A172 (cell line): ENCODE measurements at places on chromosomes 11 and 22. TPM values are rescaled to one million over a fixed set of nuclear protein-coding genes. Genes with fewer than 3 reads are reported as not detected.

Gene KCNJ1
- not detected in 2 replicates for total RNA-seq

Gene ZNF70
- total RNA-seq: 1.7 TPM in 2 replicates

Gene C11orf16
- 0.31 TPM in 1 of 2 replicates, not detected in the other for total RNA-seq

Gene OR52H1
- not detected in 2 replicates for total RNA-seq

Gene SLC43A3
- total RNA-seq: 18.4 and 20.5 TPM in 2 replicates

Gene STT3A
- 138 and 139 TPM in 2 replicates for total RNA-seq

Gene TSPAN32
- total RNA-seq: 13.3 and 16.9 TPM in 2 replicates

Gene SGSM1
- total RNA-seq: not detected in 2 replicates

Gene MIF
- total RNA-seq: 136 and 143 TPM in 2 replicates

Gene SEPTIN5
- total RNA-seq: 18.7 and 40.3 TPM in 2 replicates

Gene TBX1
- 3.7 and 7.4 TPM in 2 replicates for total RNA-seq

Gene OR51A2
- not detected in 2 replicates for total RNA-seq

Gene MPZL2
- not detected in 2 replicates for total RNA-seq

DNA sequence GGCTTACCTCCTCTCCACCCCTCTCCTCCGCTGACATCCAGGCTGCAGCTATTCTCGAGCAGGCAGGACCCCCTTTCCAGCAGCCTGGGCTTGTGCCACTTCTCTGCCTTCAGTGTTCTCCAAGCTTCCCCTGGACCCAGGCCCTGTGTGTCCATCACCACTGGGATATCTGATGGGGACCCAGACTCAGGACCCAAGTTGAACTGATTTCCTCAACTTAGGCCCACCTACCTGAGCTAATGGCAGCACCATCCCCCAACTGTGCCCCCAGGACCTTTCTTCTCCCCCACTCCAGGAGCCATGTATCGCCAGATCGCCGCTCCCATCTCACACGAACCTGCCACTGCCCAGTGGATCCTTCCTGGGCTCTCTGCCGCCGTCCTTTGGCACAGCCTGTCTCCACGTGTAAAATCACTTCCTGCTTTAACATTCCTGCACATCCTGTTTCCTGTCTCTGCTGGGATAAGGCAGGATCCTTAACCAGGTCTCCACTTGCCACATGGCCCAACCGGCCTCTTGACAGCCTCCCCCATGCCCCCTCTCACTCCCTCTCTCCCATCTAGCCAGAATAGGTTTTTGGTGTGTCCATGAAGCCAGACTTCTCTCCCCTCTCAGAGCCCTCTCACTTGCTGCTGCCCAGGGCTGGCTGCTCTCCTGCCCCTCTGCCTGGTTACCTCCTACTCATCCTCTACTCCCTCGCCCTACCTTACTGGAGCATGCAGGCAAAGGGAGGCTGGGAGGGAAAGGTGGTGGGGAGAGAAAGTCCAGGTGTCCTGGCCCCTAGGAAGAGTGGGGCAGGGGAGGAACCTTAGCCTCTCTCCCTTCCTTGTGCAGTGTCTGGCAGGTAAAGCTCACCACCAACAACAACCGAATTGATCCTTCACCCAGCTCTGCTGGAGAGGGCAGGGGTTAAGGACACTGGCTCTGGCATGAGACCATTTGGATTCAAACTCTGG lies 9.4 kb downstream of the SPATA19 start:
- no peak for DNase-seq

DNA sequence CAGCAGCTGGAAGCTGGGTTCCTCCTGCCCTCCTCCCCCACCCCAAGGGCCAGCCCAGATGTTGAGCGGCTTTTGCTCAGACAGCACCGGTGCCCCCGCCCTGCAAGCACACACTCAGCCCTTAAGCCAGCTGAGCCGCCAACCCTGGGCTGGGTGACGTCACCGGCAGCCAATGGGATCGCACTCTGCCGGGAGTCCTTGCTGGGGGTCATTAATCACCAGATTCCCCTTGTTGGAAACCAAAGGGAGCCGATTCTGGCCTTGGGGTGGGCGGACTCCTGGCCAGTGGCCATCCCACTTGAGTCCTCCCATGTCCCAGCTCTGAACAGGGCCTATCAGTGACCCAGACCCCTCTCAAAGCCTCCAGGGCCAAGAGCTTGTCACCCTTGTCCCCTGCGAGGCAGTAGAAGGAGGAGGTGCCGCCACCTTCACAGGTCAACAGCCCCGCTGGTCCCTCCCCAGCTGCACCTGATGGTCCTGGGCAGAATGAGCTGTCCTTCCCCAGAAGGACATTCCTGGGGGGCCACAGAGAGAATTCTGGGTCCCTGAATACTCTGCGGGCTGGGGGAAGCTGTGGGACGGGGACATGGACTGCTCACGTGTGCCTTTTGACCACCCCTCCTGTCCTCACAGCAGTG lies 7.4 kb downstream of the DUSP8 start:
- DNase-seq: peak; percentile 90

GRCh38 chr22:20198557-20199319 lies 47.9 kb upstream of the CCDC188 start:
- no peak for DNase-seq

DNA sequence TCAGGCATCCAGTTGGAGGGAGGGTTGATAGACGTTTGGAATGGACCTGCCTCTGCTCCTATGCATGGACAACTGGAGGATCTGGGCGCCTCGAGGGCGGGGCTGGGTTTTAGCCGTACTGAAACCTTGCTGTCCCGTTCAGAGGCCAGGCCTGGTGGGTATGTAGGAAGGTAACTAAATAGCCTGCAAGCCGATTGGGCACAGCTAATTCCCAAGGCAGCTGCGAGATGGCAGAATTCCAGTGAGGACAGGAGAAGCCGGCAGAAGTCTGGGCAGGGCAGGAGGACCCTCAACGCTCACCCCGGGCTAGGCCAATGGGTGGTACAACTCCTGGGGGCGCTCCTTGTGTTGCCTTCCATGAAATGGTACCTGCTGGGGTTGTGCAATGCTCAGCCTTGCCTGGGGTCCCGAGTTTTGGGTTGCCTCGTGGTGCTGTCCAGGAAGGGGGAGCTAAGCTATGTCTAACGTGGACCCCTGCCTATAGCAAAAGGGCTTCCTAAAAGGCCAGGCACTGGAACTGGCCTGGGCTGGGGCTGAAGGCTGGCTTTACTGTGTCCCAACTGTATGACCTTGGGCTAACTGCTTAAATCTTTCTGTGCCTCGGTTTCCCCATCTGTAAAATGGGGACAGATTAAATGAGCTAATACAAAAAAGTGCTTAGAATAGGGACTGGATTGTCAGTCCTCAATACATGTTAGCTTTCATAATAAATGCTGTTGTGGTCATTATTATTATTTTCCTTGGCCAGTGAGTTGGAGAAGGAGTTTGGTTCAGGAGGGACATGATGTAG lies 30.1 kb upstream of the CD82 start:
- no peak for DNase-seq

DNA sequence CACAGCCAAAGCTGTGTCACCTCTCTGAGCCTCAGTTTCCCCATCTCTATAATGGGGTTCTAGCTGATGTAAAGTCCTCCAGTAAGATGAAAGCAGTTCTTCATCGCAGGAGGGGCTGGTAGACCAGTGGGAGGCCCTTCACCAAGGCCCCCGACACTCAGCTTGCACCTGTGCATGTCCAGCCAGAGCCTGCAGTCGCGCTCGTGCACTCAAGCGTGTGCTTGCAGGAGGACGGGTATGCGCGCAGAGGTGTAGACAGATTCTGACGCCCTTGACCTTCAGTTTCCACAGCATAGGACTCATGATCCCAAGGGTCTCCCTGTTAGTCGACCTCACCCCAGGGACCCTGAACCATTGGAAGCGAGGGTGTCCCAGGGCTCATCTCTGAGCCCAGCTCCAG lies 633.7 kb downstream of the TBC1D22A start:
- no peak for DNase-seq

DNA sequence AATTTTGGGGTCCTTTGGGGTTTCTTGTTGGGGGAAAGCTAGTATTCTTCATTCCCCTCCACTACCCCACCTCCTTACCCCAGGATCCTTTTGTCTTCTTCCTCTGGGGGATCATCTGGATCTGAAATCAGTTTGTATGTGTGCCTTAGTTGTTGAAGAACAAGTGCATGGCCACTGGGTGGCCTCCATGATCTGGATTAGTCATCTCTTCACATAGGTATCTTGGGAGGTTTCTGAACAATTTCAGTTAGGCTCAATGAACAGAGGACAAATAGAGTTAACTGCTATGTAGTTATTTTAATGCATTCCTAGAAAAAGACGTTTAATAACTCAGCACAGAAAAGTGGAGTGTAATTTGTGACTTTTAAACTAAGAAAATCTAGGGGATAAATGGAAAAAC lies 7.1 kb upstream of the VWA5A start:
- DNase-seq: no peak

- no peak for DNase-seq
Measured at GRCh38 chr11:133841279-133842043, 3.9 kb downstream of the SPATA19 start.

DNA sequence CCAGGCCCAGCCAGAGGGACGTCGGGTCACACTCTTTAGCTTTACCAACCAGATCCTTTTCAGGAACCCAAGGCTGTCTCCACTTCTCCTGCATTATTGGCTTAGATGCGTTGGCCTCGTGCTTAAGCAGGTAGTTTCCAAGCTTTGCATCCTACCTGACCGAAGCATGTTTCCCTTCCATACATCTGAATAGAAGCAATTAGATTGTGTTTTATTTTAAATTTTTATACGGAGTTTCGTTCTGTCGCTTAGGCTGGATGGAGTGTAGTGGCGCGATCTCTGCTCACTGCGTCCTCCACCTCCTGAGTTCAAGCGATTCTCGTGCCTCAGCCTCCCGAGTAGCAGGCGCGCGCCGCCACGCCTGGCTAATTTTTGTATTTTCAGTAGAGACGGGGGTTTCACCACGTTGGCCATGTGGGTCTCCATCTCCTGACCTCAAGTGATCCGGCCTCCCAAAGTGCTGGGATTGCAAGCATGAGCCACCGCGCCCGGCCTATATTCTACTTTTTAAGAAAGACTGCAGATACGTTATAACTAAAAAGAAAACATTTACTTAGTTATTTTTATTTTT lies 677 bp downstream of the DYNC2H1 start:
- DNase-seq: no peak

- no peak for DNase-seq
Measured at GRCh38 chr22:36281781-36282327, 28.9 kb downstream of the APOL1 start.

GRCh38 chr11:127862406-127862805 lies 725.0 kb downstream of the ETS1 start:
- peak; percentile 31 for DNase-seq

DNA sequence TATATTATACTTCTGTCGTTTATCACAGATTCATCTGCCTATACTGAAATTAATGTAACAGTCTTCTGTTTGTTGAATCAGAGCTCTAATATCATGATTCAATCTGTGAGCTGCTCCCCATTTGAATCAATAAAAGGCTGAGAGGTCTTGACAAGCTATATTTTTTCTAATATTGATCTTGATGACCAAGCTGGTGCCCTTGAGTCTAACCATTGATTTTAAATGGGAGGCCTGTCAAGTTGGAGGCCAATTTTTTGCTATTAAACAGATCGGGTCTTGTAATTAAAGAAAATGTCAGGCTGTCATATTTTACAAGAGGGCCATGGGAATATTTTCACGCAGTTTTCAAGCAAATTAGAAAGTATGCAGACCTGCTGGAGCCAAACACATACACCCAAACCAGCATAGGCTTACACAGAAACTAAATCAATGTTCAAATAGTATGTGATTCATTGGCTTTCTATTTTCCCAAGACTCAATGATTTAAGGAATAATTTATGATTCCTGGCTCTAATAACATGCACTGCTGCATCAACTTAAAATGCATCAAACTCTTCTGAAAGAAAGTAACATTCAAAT lies 286.9 kb downstream of the CNTN5 start:
- DNase-seq: no peak

DNA sequence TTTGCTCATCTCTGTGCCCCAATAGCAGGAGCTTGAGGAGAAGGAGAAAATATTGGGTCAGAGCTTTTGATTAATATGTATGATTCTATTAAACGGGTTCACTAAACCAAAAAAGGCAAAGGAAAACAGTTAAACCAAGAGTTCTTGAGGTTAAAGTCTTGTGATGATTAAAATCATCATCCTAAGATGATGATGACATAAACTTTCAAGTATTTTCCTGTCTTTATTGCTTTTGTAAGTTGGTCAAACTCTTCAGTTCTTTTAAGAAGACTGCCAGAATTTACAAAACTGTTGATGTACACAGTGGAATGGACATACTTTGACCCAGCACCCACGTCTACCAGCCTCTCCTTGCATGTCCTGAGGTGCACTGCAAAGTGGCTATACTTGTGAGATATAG lies 41.0 kb downstream of the FDX1 start:
- DNase-seq: no peak

GRCh38 chr11:105592035-105592434 lies 17.8 kb upstream of the GRIA4 start:
- no peak for DNase-seq

- no peak for DNase-seq
Measured at GRCh38 chr11:90705661-90706060, 482.8 kb upstream of the CHORDC1 start.

DNA sequence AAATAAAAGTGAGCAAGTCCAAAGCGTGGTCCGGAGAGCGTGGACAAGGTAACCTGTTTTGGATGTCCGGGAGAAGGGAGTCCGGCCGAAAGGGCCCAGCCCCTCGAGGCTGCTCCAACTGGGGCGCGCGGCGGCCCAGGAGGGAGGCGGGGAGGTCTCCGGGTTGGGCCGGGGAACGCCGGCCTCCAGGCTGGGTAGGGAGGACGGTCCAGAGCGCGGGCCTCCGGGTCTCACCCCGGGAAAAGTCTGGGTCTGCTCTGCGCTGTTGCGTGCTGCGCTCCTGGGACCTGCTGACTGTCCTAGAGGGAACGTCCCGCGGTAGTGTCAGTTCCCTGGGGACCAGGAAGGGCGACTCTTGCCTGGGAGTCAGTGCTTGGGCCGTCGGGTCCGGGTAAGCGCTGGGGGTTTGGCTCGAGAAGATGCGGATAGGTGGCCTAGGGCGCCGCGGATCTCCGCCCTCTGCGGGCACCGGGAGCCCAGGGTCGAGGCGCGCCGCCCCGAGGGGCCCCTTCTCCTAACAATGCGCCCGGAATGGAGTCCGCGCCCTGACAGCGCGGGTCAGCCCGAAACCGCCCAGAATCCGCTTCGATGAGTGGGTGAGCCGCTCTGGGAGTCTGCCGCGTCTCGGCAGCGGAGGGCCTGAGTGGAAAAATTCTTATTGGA lies 988 bp upstream of the FLI1 start:
- no peak for DNase-seq

- DNase-seq: peak; percentile 22
Measured at GRCh38 chr11:62242021-62242420, at the start of gene SCGB1D2. Gene SCGB1D2, plus strand, starts transcription at chr11:62242239. Its CDS starts 69 bp downstream, at chr11:62242308.

GRCh38 chr11:130088919-130089673 lies 19.4 kb downstream of the APLP2 start:
- no peak for DNase-seq

DNA sequence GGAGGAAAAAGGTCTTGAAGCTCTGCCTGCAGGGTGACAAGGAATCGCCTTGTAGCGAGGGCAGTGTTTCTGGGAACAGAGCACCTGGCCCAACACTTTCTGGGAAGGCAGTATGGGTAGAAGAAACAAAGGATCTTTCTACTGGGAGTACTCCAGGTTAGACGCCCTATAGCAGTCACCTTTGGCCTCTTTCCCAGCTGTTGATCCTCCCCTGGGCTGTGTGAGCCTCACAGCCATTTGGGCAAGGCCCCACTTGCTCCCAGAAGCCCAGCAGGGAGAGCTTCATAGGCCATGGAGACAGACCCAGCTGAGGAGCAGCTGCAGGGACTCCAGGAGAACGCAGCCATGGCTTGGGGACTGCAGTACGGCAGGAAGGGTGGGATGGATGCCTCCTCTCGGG lies 1.2 kb downstream of the SLCO2B1 start:
- DNase-seq: no peak

- DNase-seq: no peak
Measured at GRCh38 chr22:50672041-50672440, 582 bp upstream of the SHANK3 start.
